Activated CD4-positive, alpha-beta memory T cell treated with anti-CD3 and anti-CD28 coated beads, Interleukin-2, amount 10 ng/mL, durations not matched to agents 7 days and 5 days (primary cell): ENCODE measurements at places on chromosomes 16 and 17. TPM values are rescaled to one million over a fixed set of nuclear protein-coding genes. Genes with fewer than 3 reads are reported as not detected.

GRCh38 chr16:9072806-9073341 is 18.6 kb upstream of the HAPSTR1 start:
- peak; percentile 28 for DNase-seq

GRCh38 chr17:46144246-46144645 is 49.0 kb downstream of the KANSL1 start:
- no peak for DNase-seq

Gene SLC38A7
- 11.4 TPM for total RNA-seq

DNA sequence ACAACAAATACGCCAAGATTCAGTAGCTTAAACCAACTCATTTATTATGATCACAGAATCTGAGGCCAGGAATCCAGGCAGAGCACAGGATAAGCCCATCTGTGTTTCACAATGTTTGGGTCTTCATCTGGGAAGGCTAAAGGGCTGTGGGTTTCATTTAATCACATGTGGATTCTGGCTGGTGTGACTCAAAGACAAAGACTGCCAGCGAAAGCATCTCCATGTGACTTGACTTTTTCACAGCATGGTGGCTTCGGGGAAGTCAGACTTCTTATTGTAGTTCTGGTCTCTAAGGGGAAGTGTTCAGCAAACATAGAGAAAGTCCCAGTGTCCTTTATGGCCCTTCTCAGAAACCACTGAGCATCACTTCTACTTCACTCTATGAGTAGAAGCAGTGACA is 1014.4 kb upstream of the GOT2 start:
- no peak for DNase-seq

- no peak for DNase-seq
Observed at GRCh38 chr16:55480228-55480655, 1.2 kb downstream of the MMP2 start.

Gene SLC47A1
- 0.45 TPM for total RNA-seq

Gene KIF18B
- 66.9 TPM for total RNA-seq

Gene MT1B
- total RNA-seq = not detected

Gene ABR
- total RNA-seq = 144 TPM

- no peak for DNase-seq
Observed at GRCh38 chr17:77888242-77889134, 70.0 kb upstream of the TNRC6C start.

Gene SMIM22
- total RNA-seq = not detected

Gene TRAPPC1
- 238 TPM for total RNA-seq

DNA sequence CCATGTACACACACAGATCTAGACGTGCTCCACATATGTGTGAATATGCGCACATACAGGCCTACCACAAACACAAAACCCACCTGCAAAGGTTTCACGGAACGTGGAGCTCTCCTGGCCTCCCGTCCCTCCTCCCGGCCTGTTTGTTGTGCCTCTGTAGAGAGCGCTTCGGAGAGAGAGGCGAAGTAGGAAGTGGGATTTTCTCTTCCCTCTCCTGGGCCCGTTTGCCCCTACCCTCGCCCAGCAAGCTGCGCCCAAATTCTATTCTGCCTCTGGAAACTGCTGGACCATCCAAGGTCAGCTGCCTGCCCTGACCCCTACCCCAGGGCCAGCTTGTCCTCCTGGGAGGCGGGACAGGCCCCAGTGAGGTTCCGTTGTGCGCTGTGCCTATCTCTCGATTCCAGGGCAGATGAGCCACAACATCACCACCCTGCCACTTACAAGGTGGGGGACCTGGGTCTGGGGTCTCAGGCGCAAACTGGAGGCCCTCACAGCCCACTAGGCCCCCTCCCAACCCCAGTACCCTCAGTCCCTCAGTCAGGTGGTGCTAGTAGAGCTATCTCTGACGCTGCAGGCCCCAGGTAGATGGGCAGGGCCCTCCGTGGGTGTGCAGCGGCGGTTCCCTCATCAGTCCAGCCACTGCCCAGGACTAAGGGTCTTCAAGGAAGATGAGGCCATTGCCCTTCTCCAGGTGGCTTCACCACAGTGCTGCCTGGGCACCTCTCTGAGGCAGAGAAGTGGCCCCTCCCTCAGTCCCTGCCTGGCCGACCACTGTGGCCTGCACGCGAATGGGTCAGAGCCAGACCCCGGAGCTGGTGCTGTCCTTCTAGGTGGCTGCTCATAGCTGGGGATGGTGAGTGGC is 54.2 kb downstream of the BEAN1 start:
- DNase-seq = no peak

GRCh38 chr17:33175562-33175961 is 117.5 kb downstream of the ASIC2 start:
- no peak for DNase-seq

Gene LGALS9B
- not detected for total RNA-seq

Gene FOXN1
- not detected for total RNA-seq
